Aorta (tissue), 5 donors: ENCODE measurements at places on chromosomes 2 and 18.

- H3K27me3 ChIP-seq = no peaks in the 10 kb centered on the region
- DNase-seq = no peak
- peaks cover 1% of the 10 kb centered on the region for H3K36me3 ChIP-seq
- no peaks in the 10 kb centered on the region for H3K4me1 ChIP-seq
Observed at GRCh38 chr2:48600204-48600813, 17.3 kb upstream of the GTF2A1L start.

DNA sequence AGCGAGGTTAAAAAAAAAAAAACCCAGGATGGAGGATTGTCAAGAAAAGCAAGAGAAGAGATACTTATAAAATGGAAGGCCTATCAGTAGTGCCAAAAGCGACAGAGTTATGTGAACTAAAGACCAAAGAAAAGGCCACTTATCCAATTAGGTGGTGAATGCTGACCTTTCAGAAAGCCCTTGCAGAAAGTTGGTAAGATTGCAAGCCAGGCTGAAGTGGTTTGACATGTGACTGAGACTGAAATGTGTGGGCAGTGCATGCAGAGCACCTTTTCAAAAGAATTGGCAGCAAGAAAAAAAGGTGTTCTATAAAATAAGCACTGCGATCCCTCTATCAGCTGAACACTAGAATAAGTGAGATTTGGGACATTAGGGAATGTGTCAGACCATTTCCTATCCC, 379.4 kb upstream of the FAM98A start:
- no peaks in the 10 kb centered on the region for H3K4me1 ChIP-seq
- H3K36me3 ChIP-seq = no peaks in the 10 kb centered on the region
- no peak overlapping the region for H3K4me3 ChIP-seq
- H3K27me3 ChIP-seq = no peaks in the 10 kb centered on the region

DNA sequence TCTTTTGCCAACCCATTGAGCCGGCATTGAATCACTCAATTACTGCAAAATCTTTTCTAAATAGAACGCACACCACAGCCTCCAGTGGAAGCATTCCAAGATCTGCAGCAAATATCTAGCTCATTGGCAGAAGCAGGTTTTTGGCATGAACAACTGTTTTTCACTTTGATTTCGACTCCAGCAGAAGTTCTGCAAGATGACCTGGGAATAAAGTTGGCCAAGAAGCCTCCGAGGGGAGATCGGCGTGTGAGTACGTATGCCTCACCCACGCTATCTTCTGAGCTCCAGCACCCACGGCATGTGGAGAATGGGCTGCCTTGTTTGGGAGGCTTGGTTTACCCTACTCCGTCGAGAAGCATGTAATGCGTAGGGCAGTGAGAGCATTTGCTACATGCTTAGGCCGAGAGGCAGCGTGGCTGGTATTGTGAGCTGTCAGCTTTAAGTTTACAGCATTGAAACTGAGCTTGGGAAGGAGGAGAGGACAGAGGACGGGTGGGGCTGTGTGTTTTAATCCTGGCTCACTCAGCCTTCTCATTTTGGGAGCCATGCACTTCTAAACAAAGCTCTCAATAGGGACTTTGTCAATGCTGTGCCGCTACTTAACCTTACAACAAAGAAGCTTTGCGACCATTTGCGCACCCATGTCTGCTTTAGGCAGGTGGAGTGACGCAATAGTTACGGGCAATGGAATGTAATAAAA, 10.5 kb downstream of the PCARE start:
- no peak overlapping the region for H3K4me3 ChIP-seq
- no peak for DNase-seq
- no peak overlapping the region for H3K27ac ChIP-seq
- no peaks in the 10 kb centered on the region for H3K36me3 ChIP-seq
- H3K4me1 ChIP-seq = no peaks in the 10 kb centered on the region
- H3K27me3 ChIP-seq = no peaks in the 10 kb centered on the region

DNA sequence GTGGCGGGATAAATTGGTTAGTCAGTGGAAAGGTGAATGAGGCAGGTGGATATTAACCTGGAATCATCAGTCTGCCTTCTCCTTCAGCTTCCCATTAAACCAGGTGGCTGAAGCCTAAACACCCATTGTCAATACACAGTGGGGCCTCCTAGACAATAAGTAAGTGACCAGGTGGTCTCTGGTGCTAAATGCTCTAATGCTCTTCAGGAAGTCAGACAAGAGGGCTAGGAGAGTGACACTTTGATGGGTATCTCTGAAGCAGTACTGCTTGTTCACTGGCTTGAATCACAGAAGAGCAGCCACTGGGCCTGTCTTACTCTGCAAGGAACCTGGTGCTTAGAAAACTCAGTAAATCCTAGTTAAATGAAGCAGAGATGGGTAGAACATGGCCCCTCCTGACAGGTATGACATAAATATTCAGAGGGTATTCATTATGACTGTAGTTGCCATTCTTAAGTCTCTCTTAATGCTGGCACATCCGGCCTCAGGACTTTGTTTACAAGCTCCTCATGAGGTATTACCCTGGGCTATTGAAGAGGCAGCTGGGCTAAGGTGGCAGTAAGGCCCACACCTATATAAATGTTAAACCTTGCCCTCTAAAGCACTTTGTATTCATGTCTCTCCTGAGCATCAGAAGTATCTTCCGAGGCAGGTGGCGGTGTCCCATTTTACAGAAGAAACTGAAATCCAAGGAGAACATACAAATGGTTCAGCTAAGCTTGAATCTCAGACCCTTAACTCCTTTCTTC, 104.9 kb downstream of the NCK2 start:
- no peaks in the 10 kb centered on the region for H3K36me3 ChIP-seq
- no peaks in the 10 kb centered on the region for H3K27me3 ChIP-seq
- H3K4me3 ChIP-seq = no peak overlapping the region
- no peaks in the 10 kb centered on the region for H3K4me1 ChIP-seq
- DNase-seq = no peak
- H3K27ac ChIP-seq = no peak overlapping the region

DNA sequence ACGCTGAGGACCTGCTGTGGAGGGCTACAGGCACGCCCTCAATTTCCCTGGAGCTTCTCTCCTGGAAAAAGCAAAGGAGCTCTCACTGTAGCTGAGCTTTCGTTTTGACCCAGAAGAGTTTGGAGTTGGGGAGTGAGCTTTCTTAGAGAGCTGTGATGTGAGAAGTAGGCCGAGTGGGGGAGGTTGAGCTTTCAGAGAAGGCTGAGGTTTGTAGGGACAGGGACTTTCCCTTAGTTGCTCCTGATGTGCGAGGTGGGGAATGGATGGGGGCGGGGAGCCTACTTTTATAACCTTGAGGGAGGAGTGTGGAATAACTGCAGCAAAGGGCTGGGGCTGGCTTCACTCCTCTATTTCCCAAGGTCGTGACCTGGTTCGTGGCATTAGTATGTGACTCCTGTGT, 47.1 kb downstream of the ZNF532 start:
- H3K4me1 ChIP-seq = peaks cover 2% of the 10 kb centered on the region
- DNase-seq = no peak
- no peaks in the 10 kb centered on the region for H3K36me3 ChIP-seq
- H3K27me3 ChIP-seq = no peaks in the 10 kb centered on the region
- H3K27ac ChIP-seq = peak overlapping the region; percentile 92

GRCh38 chr18:78934003-78934402, 45.6 kb upstream of the SALL3 start:
- no peaks in the 10 kb centered on the region for H3K4me1 ChIP-seq
- H3K27me3 ChIP-seq = no peaks in the 10 kb centered on the region
- DNase-seq = peak; percentile 68
- H3K36me3 ChIP-seq = no peaks in the 10 kb centered on the region
- H3K4me3 ChIP-seq = no peak overlapping the region

- H3K4me1 ChIP-seq = no peaks in the 10 kb centered on the region
- H3K27me3 ChIP-seq = no peaks in the 10 kb centered on the region
- H3K36me3 ChIP-seq = no peaks in the 10 kb centered on the region
- DNase-seq = no peak
Observed at GRCh38 chr18:73164430-73164829, 296.6 kb upstream of the NETO1 start.

- H3K27me3 ChIP-seq = peaks cover 1% of the 10 kb centered on the region
- H3K4me1 ChIP-seq = no peaks in the 10 kb centered on the region
Observed at GRCh38 chr18:50862401-50862800, 16.5 kb upstream of the ME2 start.

DNA sequence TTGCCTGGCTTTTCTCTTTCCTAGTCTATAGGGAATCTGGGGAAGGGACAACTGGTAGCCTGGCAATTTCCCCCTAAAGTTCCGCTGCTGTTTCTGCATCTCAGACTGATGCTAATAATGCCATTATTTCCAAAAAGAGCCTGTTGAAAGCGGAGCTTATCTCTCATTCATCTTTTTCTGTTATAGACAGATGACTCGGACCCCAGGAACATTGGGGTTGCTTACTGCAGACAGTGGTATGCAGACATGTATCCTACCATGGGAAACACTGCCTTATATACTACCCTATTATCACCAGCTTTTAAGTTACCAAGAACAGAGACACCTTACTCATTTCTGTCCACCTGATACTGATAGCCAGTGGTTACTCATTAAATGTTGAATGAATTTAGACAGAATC, 15.3 kb downstream of the ETAA1 start:
- no peak for DNase-seq
- peaks cover 4% of the 10 kb centered on the region for H3K4me1 ChIP-seq
- no peaks in the 10 kb centered on the region for H3K36me3 ChIP-seq
- no peaks in the 10 kb centered on the region for H3K27me3 ChIP-seq
- no peak overlapping the region for H3K4me3 ChIP-seq
- H3K27ac ChIP-seq = no peak overlapping the region

DNA sequence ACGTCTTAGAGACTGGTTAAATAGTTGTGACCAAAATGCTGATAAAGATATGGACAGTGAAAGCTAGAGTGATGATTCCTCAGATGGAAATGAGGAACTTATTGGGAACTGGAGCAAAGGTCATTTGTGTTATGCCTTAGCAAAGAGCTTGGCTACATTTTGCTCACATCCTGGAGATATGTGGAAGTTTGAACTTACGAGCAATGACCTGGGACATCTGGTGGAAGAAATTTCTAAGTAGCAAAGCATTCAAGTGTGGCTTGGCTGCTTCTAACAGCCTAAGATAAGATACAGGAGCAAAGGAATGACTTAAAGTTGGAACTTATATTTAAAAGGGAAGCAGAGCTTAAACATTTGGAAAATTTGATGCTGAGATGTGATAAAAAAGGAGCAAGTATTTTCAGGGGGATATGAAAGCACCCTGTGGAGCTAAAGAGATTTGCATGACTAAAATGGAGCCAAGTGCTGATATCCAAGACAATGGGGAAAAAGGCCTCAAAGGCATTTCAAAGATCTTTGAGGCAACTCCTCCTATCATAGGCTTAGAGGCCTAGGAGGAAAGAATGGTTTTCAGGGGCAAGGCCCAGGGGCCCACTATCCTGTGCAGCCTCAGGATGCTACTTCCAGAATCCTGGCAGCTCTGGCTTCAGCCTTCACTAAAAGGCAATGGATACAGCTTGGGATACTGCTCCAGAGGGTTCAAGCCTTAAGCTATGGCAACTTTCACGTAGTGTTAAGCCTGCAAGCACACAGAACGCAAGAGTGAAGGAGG, 124.1 kb upstream of the KLHL14 start:
- no peaks in the 10 kb centered on the region for H3K36me3 ChIP-seq
- H3K27me3 ChIP-seq = no peaks in the 10 kb centered on the region
- no peak for DNase-seq
- no peaks in the 10 kb centered on the region for H3K4me1 ChIP-seq
- H3K4me3 ChIP-seq = no peak overlapping the region

GRCh38 chr18:50231621-50232020, 34.7 kb downstream of the CFAP53 start:
- no peaks in the 10 kb centered on the region for H3K27me3 ChIP-seq
- no peak overlapping the region for H3K4me3 ChIP-seq
- no peak overlapping the region for H3K27ac ChIP-seq
- H3K4me1 ChIP-seq = no peaks in the 10 kb centered on the region
- no peaks in the 10 kb centered on the region for H3K36me3 ChIP-seq

DNA sequence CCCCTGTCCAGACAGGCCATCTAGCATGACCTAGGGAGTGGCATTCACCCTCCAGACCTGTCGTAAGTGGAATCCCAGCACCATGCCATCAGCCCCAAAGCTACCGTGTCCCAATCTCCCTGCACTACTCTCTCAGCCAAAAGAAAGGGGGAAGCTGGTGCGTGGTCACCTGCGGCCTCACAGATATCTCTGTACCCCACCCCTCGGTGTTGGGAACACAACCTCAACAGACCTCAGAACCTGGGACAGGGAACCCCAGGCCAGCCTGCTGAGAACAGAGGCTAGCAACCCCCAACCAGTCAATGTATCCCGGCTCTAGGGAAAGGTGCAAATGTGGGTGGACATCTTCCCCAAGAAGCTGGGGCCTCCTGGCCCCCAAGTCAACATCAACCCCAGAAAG, 38.2 kb downstream of the LMAN2L start:
- no peak for DNase-seq
- no peaks in the 10 kb centered on the region for H3K4me1 ChIP-seq
- H3K27me3 ChIP-seq = no peaks in the 10 kb centered on the region
- no peak overlapping the region for H3K4me3 ChIP-seq
- H3K36me3 ChIP-seq = no peaks in the 10 kb centered on the region
- no peak overlapping the region for H3K27ac ChIP-seq

- no peak for DNase-seq
- peaks cover 10% of the 10 kb centered on the region for H3K36me3 ChIP-seq
- H3K4me1 ChIP-seq = no peaks in the 10 kb centered on the region
- no peaks in the 10 kb centered on the region for H3K27me3 ChIP-seq
- no peak overlapping the region for H3K27ac ChIP-seq
- H3K4me3 ChIP-seq = no peak overlapping the region
Observed at GRCh38 chr2:152638056-152638455, 79.2 kb downstream of the PRPF40A start.

GRCh38 chr18:63465059-63465458, 11.7 kb upstream of the SERPINB5 start:
- H3K27ac ChIP-seq = no peak overlapping the region
- no peaks in the 10 kb centered on the region for H3K4me1 ChIP-seq
- H3K4me3 ChIP-seq = no peak overlapping the region
- no peaks in the 10 kb centered on the region for H3K27me3 ChIP-seq
- no peak for DNase-seq
- H3K36me3 ChIP-seq = no peaks in the 10 kb centered on the region

- no peak for DNase-seq
- no peak overlapping the region for H3K4me3 ChIP-seq
- H3K27me3 ChIP-seq = no peaks in the 10 kb centered on the region
- H3K4me1 ChIP-seq = no peaks in the 10 kb centered on the region
Observed at GRCh38 chr2:215885536-215885935, 127.8 kb downstream of the MREG start.

DNA sequence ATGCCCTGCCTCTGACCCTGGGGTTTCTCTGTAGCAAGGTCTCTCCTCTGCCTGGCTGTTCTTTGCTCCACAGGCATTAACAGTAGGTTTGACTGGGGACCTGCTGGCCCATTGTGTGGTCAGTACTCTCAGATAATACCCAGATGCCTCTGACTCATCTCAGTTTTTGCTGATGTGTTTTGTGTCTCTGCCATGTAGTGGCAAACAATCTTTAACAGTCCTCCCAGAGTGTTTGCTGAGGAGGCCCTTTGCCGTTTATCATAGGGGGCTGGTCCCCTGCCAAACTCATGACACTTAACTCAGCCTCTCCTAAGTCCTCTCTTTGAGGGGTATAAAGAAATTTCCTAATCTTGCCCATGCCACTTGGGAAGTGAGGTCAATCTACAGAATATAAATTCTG, 793.7 kb upstream of the FANCL start:
- no peak for DNase-seq
- no peak overlapping the region for H3K4me3 ChIP-seq
- no peaks in the 10 kb centered on the region for H3K36me3 ChIP-seq
- H3K27me3 ChIP-seq = no peaks in the 10 kb centered on the region
- no peak overlapping the region for H3K27ac ChIP-seq
